ENCODE measurements at places on chromosomes 6 and 20. TPM values are rescaled to one million over a fixed set of nuclear protein-coding genes. Genes with fewer than 3 reads are reported as not detected.

DNA sequence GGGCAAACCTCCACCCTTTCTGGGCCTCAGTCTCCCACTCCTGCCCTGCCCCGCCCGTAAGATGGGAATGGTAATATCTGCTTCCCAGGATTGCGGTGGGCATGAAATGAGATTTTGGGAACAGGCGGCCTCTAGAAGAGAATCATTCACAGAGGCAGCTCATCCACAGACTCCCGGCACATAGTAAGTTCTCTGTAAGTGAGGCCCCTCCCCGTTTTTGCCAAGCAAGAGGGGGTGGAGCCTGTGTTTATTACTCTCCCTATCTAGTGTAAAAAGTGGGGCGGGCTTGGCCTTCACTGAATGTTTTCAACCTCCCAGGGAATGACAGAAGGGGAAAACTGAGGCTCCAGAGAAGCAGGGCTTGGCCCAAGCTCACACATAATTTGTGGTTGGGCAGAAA, 20.0 kb downstream of the SUN5 start:
- DNase-seq, result no peak
- H3K4me3 ChIP-seq, result no peak overlapping the region
- H3K4me1 ChIP-seq, result no peaks in the 10 kb centered on the region
- H3K27me3 ChIP-seq, result peaks cover 4% of the 10 kb centered on the region
- no peaks in the 10 kb centered on the region for H3K36me3 ChIP-seq
- no peak overlapping the region for H3K27ac ChIP-seq

GRCh38 chr6:36035225-36035624, 7.6 kb downstream of the MAPK14 start:
- no peaks in the 10 kb centered on the region for H3K27me3 ChIP-seq
- H3K27ac ChIP-seq, result no peak overlapping the region
- no peak overlapping the region for H3K4me3 ChIP-seq
- peaks cover 6% of the 10 kb centered on the region for H3K4me1 ChIP-seq

DNA sequence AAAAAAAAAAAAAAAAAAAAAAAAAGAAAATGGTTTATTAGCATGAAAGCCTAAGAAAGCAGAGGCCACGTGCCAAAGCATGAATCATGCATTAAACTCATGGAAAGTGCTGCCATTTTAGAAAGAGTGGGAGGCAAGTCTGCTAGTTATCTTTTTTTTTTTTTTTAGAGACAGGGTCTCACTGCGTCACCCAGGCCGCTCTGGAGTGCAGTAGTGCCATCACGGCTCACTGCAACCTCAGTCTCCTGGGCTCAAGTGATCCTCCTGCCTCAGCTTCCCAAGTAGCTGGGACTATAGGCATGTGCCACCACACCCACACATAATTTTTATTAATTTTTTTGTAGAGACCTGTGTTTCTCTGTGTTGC, 5.2 kb downstream of the VWA7 start:
- H3K4me1 ChIP-seq, result peaks cover 4% of the 10 kb centered on the region
- DNase-seq, result no peak
- no peaks in the 10 kb centered on the region for H3K36me3 ChIP-seq
- H3K4me3 ChIP-seq, result no peak overlapping the region
- no peak overlapping the region for H3K27ac ChIP-seq
- H3K27me3 ChIP-seq, result no peaks in the 10 kb centered on the region

DNA sequence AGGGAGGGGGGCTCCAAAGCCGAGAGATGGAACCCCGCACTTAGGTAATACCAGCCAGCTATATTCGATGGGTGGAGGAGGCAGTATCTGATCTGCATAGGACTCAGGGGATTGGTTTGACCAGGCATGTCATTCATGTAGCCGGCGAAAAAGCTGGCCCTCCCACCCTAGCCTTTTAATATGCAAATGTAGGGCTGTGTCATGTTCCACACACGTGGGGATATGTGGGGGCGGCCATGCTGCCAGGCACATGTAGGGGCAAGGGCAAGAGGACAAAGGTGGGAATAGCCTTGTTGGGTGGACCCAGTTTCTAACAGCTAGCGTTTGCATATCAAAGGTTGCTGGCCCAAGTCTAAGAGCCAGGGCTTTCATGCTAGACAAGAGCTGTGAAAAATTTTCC, 39.1 kb upstream of the DDR1 start:
- peaks cover 3% of the 10 kb centered on the region for H3K4me1 ChIP-seq
- H3K36me3 ChIP-seq, result no peaks in the 10 kb centered on the region
- H3K27me3 ChIP-seq, result no peaks in the 10 kb centered on the region
- no peak overlapping the region for H3K4me3 ChIP-seq
- H3K27ac ChIP-seq, result no peak overlapping the region

Gene C6orf163
- 3.5 TPM for total RNA-seq

All from breast epithelium (tissue), 4 donors.